ENCODE measurements at places on chromosomes 2 and 18.

DNA sequence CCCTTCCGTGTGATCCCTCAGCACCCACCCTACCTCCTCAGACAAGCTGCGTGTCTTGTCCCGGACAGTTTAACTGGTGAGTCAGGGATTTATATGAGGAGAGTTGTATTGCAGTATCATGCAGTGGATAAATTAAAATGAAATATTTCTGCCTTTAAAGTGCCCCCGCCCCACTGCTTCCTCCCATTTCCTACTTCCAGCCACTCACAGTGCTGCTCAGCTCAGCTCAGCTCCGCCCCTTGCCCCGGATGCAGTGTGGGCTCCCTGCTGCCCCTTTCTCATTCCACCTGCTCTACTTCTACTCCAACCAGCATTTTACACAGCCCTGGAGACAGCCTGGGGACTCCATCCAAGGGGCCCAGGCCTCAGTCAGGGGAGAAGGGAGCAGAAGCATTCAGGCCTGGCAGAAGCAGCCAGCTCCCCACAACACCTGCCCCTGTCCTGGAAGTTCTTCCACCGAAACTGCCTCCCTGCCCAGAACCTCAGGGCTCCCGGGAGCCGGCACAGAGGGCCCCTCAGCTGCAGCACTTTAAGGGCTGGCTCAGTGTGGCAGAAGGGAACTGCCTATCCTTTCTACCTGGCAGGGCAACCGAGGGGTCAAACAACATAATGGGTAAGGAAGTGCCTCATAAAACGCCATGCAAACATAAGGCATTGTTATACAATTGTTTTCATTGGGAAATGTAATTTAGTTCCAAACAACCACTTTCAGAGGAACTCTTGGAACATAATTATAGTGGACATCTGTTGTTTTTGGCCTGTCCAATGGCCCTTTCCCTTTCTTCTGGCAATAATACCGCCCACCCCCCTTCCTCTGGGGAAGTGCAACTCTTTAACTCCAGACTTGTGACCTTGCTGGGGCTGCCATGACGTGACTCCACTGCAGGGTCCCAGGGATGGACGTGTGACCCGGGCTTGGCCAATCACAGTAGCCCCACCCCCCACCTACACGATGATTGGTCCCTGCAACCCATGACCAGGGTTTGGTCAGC, 102.3 kb downstream of the LIPG start:
- DNase-seq = no peak

GRCh38 chr18:33616556-33616955, 38.5 kb downstream of the ASXL3 start:
- DNase-seq = no peak

- no peak for DNase-seq
Measured at GRCh38 chr2:10169581-10169980, 47.0 kb downstream of the RRM2 start.

- no peak for DNase-seq
Measured at GRCh38 chr2:58387701-58388100, 146.6 kb upstream of the FANCL start.

DNA sequence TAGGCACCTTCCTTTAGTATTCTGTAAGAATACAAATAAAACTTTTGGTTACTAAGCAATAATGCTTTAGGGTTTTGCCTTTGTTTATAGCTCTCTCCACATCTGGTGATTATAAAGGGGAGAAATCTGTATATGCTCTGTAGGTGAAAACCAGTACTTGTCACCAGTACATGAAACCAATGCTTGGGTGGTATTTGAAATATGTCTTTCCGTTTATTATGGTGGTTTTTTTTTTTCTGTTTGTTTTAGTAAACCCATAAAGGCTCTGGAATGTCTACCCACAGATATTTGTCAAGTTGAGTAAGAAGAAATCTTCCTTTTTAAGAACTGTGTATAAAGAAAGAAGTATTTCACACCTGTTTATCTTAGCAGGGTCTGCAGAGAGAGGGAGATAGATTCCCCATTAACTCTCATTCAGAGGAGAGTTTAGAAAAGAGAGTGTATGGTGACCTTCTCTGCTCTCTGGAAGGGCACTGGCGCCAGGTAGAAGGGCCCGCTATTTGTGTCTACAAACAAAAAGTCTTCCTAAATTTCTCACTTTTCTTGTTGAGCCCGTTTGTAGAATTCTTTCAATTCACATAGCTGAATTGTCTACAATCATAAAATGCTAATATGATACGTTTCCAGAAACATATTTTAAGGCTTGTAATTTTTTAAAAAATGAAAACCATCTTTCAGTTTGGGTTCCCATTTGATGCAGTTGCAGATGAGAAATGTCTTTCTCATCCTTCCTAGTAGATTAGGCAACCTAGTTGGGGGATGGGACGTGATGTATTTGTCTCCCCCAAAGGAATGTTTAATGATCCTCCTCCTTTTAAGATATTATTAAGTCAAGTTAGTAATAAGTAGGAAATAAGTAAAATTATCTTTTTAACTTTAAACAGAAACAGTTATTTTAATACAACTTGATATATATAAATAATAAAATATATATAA, 33.9 kb downstream of the MAP3K20 start:
- DNase-seq = no peak

All from CMK (cell line).